ENCODE measurements at places on chromosomes 1 and 21. TPM values are rescaled to one million over a fixed set of nuclear protein-coding genes. Genes with fewer than 3 reads are reported as not detected.
A peak's percentile ranks its signal among the peaks of the same experiment; 100 is the strongest.

DNA sequence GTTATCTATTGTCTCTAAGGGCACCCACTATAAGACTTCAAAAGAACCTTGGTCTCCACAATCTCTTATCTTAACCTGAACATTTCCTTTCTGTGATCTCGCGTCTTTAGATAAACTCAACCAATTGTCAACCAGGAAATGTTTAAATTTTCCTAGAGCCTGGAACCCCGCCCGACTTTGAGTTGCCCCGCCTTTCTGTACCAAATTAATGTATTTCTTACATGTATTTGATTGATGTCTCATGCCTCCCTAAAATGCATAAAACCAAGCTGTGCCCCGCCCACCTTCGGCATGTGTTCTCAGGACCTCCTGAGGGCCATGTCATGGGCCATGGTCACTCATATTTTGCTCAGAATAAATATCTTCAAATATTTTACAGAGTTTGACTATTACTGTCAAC lies 5.9 kb upstream of the CXADR start:
- no peak for DNase-seq

DNA sequence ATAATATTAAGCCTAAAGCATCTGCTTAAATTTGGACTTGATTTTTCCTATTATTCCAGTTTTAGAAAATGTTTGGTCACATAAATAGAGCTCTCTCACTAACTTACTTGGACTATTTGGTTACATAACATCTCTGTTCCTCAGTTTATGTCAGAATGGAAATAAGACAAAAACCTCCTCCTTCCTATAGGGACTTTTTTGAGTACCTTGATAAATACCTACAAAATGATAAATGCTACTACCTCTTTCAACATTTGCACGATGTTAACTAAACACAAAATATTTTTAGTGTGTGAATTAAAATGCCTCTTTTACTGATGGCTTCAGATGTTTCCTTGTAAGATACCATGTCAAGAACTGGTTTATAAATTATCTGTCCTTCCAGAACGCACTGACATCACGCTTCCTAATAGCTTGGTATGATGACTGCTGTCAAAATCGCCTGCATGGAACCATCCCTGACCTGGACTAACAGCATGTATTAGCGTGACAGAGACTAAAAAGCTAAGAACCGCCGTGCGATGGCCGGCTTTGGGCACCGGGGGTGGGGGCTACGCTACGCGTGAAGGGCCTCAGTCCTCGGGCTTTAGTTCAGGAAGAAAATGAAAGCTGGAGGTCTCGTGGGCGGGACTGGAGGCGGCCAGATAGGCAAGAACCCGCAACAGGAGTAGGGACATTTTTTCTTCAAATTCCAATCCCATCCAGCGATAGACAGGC lies 133.2 kb upstream of the BARHL2 start:
- no peak for DNase-seq

GRCh38 chr21:25314247-25314646 lies 293.0 kb downstream of the MRPL39 start:
- no peak for DNase-seq

DNA sequence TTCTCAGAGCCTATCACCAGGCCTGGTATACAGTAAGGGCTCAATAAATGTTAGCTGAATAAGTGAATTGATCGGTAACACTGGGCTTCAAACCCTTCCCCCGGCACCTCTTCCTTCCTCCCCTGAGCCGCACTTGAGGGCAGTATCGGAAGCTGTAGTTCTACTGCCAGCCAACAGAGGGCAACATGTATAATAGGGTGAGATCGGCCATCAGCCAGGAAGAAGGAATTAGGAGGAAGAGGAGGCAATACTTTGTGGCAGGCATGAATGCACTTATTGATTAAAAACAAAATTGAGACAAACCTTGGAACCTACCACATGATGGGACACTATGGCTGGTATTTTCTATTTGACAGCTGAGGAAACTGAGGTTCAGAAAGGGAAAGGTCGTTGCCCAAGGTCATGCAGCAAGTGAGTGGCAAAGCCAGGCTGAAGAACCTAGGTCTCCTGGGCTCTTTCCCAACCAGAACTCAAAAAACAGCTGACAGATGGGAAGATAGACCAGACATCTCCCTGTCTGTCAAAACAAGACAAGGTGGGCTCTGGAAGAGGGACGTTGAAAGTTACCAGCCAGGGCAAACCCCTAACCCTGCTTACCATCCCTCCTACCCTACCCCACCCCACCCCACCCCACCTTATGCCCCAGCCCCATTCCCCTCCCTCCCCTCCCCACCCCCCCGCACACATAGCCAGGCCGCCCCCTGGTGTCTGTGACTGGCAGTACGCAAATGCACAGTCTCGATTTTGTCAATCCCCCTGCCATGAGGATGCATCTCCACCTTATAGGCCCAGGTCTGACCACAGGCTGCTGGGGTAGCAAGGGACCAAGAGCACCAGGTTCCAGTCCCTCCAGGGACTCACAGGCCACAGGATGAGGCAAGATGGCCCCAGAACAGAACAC lies 107.3 kb upstream of the RUNX3 start:
- no peak for DNase-seq

DNA sequence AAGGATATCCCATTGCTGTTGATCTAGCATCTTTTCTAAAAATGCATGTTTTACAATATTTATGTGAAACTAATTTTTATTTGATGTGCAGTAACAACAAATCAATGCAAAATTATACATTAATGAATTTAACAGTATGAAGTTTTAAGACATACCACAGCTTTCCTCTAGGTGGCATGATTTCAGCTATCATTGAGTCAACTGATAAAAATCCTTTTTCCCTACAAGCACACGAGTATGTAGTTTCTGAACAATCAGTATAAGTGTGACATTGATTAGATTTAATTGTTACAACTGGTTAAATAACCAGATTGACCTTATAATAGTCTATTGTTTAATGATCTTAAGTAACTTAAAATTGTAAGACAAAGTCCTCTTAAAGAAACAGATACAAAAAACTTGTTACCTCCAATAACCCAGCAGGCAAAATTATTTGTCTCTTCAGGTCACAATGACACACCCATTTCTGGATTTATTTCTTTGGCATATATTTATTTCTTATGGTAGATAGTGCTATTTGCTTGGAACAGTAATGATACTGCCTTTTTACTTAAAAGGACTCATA lies 5.8 kb upstream of the TGFB2 start:
- no peak for DNase-seq

GRCh38 chr21:33820230-33820770 lies 95.3 kb downstream of the ATP5PO start:
- DNase-seq: no peak

DNA sequence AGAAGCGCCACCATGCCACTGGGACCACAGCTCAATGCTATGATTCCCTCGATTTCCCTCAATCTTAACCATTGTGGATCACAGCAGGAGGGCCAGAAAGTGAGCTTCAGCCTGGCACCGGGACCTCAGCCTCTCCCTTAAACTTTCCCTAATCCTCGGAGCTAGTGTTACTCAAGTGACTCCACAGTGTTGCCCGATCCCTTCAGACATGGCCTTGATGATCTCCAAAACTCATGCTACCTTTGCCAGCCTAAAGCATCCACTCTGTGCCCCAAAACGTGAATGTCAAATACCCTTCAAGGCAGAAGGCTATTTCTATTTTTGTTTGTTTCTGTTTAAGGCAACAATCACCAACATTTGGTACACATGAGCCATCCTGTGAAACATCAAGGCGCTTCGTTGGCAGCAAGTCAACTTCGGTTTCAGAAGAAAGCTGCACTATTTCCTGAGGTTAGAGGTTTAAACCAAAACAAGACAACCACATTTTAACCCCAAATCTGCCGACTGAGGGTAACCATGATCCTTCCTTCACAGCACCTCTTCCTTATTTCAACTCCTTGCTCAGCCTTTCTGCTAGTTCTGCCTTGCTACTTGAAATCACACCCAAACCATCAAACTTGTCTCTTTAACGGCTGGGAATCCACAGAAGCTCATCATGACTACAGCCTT lies 94.4 kb upstream of the KRTAP19-8 start:
- no peak for DNase-seq

GSTM5 gene
- not detected for total RNA-seq

- peak; percentile 38 for DNase-seq
These were observed 4.7 kb downstream of the LDLRAD2 start for GRCh38 chr1:21816602-21817302.

Measured in epithelial cell of proximal tubule (primary cell).